Fibroblast of skin of right biceps (primary cell): ENCODE measurements at places on chromosomes 5 and 9.

DNA sequence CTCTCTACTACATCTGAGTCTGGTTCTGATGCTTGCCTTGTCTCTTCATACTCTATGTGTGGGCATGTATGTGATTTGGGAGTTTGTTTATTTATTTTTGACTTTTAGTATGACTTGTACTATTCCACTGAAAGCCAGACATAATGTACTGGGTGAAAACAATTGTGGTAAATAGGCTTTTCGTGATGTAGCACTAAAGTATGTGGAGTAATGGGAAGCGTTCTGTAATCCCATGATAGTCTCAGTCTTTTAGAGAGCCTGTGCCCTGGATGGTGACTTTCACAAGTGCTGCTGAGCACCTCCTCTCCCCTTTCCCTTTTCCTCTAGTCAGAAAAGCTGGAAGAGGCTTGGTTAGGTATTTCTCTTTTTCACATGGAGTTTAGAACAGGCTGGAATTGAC, 85.8 kb upstream of the S1PR3 start:
- no peak for DNase-seq

GRCh38 chr5:99247346-99247745, 318.5 kb upstream of the CHD1 start:
- no peak for DNase-seq

GRCh38 chr9:13705918-13706317, 426.4 kb upstream of the MPDZ start:
- DNase-seq, result peak; percentile 90

DNA sequence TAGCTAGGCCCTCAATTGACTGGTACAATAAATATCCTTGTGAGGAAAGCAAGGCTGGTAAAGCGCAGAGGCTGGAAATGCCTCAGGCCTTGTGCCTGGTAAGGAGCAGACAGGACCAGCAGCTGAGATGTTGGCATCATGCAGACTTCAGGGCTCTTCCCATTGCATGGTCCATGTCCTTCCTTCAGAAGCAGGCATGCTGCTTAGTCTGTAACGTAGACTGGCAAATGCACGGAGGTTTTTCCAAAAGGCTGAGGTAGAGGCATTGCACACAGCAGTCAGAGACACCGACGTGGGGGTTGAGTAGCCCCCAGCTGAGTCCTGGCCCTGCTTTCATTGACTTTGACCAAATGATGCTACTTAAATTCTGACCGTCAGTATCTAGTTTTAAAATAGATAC, 87.1 kb downstream of the ADRB2 start:
- DNase-seq, result no peak

GRCh38 chr5:69188811-69189161, 597 bp upstream of the CENPH start:
- DNase-seq, result no peak

DNA sequence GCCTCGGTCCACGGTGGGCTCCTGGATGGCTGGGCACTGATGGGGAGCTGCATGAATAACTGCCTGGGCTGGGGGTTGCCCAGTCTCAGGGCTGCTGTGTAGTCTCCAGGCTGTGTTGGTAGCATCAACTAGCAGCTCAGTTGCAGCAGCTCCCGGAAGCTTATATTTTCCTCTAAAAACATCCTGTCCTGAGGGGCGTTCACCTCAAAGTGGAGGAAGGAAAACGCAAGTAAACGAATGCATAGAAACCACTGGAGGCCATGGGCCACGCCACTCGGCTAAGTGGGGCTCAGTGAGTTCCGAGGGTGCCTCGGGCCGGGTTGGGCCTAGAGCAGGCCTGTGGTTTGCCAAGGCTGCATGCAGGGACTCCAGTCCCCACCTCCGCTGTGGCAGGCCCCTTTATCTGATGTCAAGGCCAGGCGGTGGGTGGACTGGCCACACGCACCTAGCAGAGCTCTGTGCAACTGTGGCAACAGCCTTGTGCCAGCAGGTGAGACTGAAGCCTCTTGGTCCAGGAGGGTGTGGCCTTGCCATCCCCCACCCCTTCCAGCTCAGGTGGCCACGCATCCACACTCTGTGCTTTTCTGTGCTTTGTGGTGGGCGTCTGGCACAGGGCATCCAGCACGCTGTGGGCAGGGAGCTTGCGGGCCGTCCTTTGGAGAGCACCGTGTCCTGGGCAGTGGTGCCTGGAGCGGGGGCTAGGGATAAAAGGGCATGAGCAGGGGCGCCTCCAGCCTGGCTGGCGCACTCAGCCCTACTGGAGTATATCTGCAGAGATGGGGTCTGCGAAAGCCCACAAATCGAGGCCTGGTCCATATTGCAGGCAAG, 15.1 kb downstream of the TCF7 start:
- no peak for DNase-seq

DNA sequence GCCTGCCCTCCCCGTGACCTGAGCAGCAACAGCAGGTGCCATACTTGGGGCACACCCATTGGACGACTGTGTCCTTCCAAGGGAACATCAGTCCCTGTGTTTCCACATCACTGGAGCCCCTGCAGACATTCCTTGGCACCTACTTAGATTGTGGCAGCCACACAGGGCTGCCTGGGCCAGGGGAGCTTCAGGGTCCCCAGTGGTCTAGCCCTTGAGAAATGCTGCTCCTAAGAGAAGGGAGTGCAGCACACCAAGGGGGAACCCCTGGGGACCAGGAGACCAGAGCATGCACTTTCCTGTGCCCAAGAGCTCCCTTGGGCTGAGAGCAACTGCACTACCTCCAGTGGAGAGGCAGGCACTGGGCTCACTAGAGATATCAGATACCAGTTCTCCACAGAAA, 20.1 kb upstream of the ABLIM3 start:
- no peak for DNase-seq

- peak; percentile 4 for DNase-seq
Measured at GRCh38 chr5:178839319-178839704, 20.4 kb upstream of the ZNF354B start.

DNA sequence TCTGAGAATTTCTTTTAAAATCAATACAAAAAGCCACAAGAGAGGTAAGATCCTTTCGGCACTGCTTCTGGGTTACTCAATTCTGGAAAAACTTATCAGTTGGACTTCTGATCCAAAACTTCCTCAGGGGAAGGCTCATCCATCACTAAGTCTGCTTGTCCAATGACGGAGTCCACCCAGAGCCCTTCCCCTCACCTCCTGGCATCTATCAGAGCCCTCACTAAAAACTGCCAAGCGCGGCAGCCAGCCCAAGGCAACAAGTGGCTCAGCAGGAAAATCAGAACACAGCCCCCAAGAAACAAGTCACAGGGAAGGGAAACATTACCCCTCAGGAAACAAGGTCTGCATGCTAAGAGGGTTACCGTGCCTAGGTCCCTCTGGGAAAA, 869 bp upstream of the ESM1 start:
- DNase-seq, result no peak
